CD8-positive, alpha-beta memory T cell (primary cell): ENCODE measurements at places on chromosomes 2 and 18.

GRCh38 chr2:108978709-108979111 is 10.3 kb downstream of the EDAR start:
- DNase-seq: no peak

DNA sequence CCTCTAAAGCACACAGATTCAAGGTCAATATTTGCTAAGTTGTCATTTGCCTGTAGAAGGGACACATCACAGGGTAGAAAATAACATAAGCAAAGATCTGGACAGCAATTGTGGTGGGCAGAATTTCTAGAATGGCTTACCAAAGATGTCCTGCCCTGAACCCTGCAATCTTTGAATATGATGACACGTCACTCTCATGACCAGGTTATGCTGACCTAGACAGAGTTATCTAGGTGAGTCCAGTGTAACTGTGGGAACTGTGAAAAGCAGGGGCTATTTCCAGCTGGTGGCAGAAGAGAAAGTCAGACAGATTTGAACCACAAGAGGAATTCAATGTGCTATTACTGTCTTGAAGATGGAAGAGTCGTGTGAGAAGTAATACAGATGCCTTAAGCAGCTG is 112.3 kb upstream of the CNGA3 start:
- DNase-seq: no peak

- DNase-seq: no peak
Measured at GRCh38 chr2:159968279-159968900, 94.0 kb downstream of the PLA2R1 start.

- no peak for DNase-seq
Measured at GRCh38 chr2:121611730-121612705, 37.2 kb downstream of the CLASP1 start.
